IMR-90 (cell line): ENCODE measurements at places on chromosomes 2 and 18. TPM values are rescaled to one million over a fixed set of nuclear protein-coding genes. Genes with fewer than 3 reads are reported as not detected.

GRCh38 chr2:20093263-20094141 lies 42.1 kb upstream of the LAPTM4A start:
- H3K36me3 ChIP-seq, result no peaks in the 10 kb centered on the region
- H3K27ac ChIP-seq, result peak overlapping the region; percentile 95
- no peak overlapping the region for H3K4me3 ChIP-seq
- peaks cover 40% of the 10 kb centered on the region for H3K4me1 ChIP-seq
- DNase-seq, result peak; percentile 82

- no peak for DNase-seq
- no peak overlapping the region for H3K4me3 ChIP-seq
- H3K4me1 ChIP-seq, result no peaks in the 10 kb centered on the region
- H3K27me3 ChIP-seq, result no peaks in the 10 kb centered on the region; the same call in 1 of the 2 replicates
These were observed 254.3 kb downstream of the SOX11 start for GRCh38 chr2:5946225-5947115.

GRCh38 chr2:45020439-45020838 lies 11.2 kb upstream of the SIX2 start:
- no peak overlapping the region for H3K4me3 ChIP-seq
- H3K27ac ChIP-seq, result no peak overlapping the region
- H3K27me3 ChIP-seq, result peaks cover 67% of the 10 kb centered on the region
- no peak for DNase-seq
- H3K4me1 ChIP-seq, result no peaks in the 10 kb centered on the region

DNA sequence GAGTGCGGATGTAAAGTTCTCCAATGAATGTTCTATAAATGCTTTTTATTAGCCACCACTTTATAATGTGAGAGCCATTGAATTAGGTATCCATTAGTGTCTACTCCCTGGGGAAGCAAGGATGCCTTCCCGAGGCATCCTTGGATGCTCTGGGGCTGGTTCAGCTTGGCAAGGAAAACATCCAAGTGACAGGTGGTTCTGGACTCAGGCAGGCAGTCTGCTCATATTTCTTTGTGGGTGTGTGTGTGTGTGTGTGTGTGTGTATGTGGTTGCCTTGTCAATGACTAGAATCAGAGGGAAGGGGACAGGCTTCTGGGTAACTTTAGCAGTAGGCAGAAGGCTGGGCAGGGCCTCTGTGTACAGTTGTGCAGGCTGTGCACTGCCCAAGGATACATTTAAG lies 149.2 kb downstream of the TSN start:
- no peak overlapping the region for H3K4me3 ChIP-seq
- H3K27ac ChIP-seq, result no peak overlapping the region
- H3K4me1 ChIP-seq, result no peaks in the 10 kb centered on the region
- no peak for DNase-seq
- H3K36me3 ChIP-seq, result no peaks in the 10 kb centered on the region

DNA sequence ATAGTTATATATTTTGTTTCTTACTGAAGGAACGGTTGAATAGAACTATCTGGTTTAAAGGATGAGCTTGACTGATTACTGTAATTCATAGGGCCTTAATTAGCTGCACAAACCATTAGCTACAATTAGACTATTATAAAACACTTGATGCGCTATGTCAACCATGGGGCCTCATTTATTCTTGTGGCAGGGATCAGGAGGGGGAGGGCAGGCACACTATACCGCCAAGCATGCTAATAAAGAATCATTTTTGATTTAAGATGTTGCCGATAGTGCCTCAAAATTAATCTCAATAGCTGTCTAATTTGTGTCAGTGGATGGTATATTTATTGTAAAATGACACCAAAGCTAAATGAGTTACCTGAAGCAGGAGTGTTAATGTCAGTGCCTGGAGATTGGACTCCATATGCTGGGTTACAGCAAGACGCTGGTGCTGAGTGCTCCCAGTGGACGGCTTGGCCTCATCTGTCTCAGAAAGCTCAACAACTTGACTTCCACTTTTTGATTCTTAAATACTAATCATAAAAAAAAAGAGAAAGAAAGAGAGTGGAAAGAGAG lies 1007.0 kb upstream of the CELF4 start:
- H3K27ac ChIP-seq, result no peak overlapping the region
- no peak overlapping the region for H3K4me3 ChIP-seq
- H3K36me3 ChIP-seq, result no peaks in the 10 kb centered on the region
- H3K27me3 ChIP-seq, result no peaks in the 10 kb centered on the region
- H3K4me1 ChIP-seq, result no peaks in the 10 kb centered on the region
- DNase-seq, result no peak

GRCh38 chr2:40230707-40231432 lies 221.0 kb downstream of the SLC8A1 start:
- peaks cover 3% of the 10 kb centered on the region; the same call in 1 of the 2 replicates for H3K4me1 ChIP-seq
- no peaks in the 10 kb centered on the region for H3K27me3 ChIP-seq
- no peak for DNase-seq

- DNase-seq, result no peak
- no peak overlapping the region for H3K27ac ChIP-seq
- H3K4me1 ChIP-seq, result peaks cover 20% of the 10 kb centered on the region
- no peaks in the 10 kb centered on the region for H3K27me3 ChIP-seq
- no peak overlapping the region for H3K4me3 ChIP-seq
These were observed 32.9 kb downstream of the PTPRM start for GRCh38 chr18:7600036-7600435.

GRCh38 chr2:98914713-98915580 lies 21.1 kb downstream of the CRACDL start:
- no peak overlapping the region for H3K4me3 ChIP-seq
- no peaks in the 10 kb centered on the region for H3K36me3 ChIP-seq
- H3K27ac ChIP-seq, result no peak overlapping the region
- no peak for DNase-seq

Gene TMEM163
- not detected in 2 replicates for total RNA-seq

Gene PLB1
- 0.90 and 1.4 TPM in 2 replicates for total RNA-seq
